ENCODE measurements at places on chromosomes 16 and 17. TPM values are rescaled to one million over a fixed set of nuclear protein-coding genes. Genes with fewer than 3 reads are reported as not detected.
A peak's percentile ranks its signal among the peaks of the same experiment; 100 is the strongest.

DNA sequence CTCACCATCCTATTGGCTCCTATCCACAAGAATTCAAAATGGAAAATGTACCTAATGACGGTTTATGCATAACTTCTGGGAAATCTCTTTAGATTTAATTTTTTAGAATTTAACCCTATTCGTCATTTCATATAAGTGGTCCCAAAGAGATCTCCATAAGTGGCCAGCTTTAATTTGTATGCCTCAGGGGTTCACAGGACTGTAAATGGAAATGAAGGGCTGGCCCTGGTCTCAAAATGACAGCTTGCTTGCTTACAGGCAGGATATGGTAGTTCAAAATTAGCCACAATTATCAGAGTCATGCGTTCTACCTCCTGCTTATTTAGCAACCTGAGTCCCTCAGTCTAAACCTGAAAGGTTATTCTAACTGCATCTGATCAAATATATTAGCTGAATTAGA, 6.6 kb upstream of the NACA2 start:
- H3K36me3 ChIP-seq: no peaks in the 10 kb centered on the region
- peaks cover 28% of the 10 kb centered on the region for H3K27me3 ChIP-seq
- H3K27ac ChIP-seq: no peak overlapping the region
- no peak for DNase-seq
- no peak overlapping the region for H3K4me3 ChIP-seq

The ATP6V0A1 gene
- total RNA-seq: 6.0 TPM

DNA sequence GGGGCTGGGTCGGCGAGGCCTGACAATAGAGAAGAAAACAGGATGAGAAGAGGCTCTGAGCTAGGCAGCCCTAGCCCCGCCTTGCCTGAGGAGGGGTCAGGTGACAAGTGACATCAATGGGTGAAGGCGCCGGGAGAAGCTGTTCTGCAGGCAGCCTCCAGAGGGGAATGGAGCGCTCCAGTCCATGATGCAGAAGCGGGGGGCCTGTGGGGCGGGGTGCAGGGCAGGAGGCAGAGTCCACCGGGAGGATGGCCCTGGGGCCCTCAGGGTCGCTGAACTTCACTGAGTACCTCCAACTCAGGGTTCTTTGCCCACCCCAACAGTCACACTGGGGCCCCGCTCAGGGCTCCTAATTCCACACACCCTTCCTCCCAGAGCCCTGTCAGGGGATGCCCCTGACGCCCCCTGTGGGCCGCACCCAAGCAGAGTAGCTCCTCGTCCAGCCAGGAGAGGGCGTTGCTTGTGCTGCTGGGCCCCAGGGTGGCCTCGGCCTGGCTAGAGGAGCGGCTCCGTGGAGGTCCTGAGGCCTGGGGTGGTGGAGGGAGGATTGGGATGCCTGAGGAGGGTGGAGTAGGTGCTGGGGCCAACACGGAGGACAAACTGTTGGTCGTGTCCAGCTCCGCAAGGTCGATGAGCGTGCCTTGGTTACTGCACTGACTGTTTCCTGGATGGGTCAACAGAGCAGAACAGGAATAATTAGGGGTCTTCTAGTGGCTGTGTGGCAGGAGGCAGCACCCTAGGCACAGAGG, 20.8 kb downstream of the GGA3 start:
- H3K27ac ChIP-seq: no peak overlapping the region
- H3K36me3 ChIP-seq: peaks cover 33% of the 10 kb centered on the region
- H3K4me1 ChIP-seq: peaks cover 34% of the 10 kb centered on the region
- peak; percentile 53 for DNase-seq
- no peak overlapping the region for H3K4me3 ChIP-seq

GRCh38 chr17:8859027-8859803, 8.3 kb downstream of the PIK3R6 start:
- H3K4me3 ChIP-seq: no peak overlapping the region
- DNase-seq: peak; percentile 59
- peak overlapping the region; percentile 83 for H3K27ac ChIP-seq
- peaks cover 69% of the 10 kb centered on the region for H3K4me1 ChIP-seq

DNA sequence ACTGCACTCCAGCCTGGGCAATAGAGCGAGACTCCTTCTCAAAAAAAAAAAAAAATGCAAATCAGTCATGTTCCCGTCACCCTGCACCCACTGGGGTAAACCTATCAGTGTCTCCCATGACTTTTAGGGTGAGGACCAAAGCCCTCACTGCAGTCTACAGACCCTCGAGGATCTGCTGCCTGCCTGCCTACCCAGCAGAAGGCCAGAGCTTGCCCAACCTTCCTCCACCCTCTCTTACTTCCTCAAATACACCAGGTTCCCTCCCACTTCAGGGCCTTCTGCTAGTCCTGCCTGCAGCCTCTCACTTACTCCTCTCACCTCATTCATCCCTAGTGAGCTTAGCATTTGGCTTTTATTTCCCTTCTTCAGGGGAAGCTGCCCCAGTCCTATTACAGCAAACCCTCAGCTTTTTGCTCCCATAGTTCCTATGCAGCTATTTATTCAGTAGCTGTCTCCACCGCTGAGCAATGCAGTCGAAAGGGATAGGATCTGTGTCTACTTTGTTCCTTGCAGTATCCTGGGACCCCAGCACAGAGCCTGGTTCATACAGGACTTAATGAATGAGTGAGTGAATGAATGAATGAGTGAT, 17.8 kb upstream of the TOB1 start:
- no peak for DNase-seq
- no peak overlapping the region for H3K4me3 ChIP-seq
- no peak overlapping the region for H3K27ac ChIP-seq
- peaks cover 8% of the 10 kb centered on the region for H3K27me3 ChIP-seq
- peaks cover 1% of the 10 kb centered on the region for H3K36me3 ChIP-seq
- peaks cover 21% of the 10 kb centered on the region for H3K4me1 ChIP-seq

DNA sequence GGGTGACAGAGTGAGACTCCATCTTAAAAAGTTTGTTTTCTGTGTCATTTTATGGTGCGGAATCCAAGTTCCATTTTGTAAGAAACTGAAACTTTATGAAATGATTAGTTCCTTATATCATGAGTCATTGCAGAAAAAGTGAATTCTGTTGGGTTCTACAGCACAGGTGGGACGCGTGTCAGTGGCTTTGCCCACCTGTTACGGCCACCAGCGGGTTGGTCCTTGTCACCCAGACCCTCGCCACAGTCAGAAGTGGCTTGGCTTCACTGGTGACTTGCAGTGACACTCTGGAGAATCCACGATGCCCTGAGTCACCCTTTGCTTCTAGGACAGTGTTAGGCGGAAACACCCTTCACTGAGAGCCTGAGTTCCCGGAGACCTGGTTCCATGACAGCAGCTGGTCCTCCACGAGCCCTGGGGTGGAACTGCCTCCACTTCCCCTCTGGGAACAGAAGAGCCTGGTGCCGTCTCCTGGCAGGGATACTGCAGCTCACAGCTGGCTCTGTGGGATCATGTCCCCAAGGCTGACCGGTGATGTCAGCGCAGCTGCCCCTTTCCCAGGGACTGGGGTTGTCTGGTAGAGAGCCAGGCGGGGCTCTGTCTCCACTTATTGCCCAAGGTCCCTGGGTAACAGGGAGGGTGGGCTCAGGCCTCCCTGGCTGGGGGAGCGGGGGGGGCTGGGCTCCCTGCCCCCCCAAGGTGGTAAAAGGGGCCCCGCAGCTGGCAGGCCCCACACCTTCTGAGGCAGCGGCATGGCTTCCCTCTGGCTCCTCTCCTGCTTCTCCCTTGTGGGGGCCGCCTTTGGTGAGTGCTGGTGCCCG, at the start of gene CTRB1:
Gene CTRB1, plus strand, starts transcription at position 733 of the 821 bp plus-strand sequence. Its CDS starts 20 bp downstream, at position 753.
- no peaks in the 10 kb centered on the region for H3K27me3 ChIP-seq
- peak within 1 kb of the TSS; percentile 71 for H3K4me3 ChIP-seq
- H3K4me1 ChIP-seq: peaks cover 14% of the 10 kb centered on the region
- no peaks in the 10 kb centered on the region for H3K36me3 ChIP-seq
- DNase-seq: no peak

- H3K27ac ChIP-seq: no peak overlapping the region
- DNase-seq: no peak
- H3K4me3 ChIP-seq: no peak overlapping the region
- H3K4me1 ChIP-seq: no peaks in the 10 kb centered on the region
- no peaks in the 10 kb centered on the region for H3K36me3 ChIP-seq
- no peaks in the 10 kb centered on the region for H3K27me3 ChIP-seq
Measured at GRCh38 chr16:83470416-83470815, 337.4 kb upstream of the HSBP1 start.

- H3K27me3 ChIP-seq: no peaks in the 10 kb centered on the region
- DNase-seq: no peak
- peak overlapping the region; percentile 97 for H3K27ac ChIP-seq
Measured at GRCh38 chr17:47830396-47831002, 842 bp downstream of the MRPL10 start.

DNA sequence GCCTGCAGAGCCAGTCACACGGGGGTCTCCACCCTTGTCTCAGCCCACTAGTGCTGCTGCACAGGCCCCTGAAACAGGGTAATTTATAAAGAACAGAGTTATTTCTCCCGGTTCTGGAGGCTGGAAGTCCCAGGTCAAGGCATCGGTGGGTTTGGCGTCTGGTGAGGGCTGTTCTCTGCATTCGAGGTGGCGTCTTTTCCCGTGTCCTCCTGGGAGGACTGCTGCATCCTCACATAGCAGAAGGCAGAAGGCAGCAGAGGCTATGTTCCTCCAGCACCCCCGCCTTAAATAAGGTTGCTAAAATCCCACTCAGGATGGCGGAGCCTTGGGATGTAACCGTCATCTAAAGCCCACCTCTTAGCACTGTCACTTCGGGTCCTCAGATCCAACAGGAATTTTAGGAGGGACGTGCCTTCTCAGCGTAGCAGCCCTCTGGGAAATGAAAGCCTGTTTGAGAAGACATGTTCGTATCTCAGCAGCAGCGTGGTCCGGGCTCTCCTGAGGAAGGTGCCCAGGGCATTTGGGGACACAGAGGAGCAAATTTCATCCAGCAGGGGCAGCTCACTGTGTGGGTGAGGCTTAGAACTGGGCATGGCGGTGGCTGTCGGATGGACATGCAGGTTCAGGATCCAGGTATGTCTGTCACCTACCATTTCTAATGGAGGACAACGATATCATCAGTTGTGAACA, 221.6 kb upstream of the CHMP6 start:
- H3K27me3 ChIP-seq: no peaks in the 10 kb centered on the region
- no peak for DNase-seq
- peaks cover 13% of the 10 kb centered on the region for H3K36me3 ChIP-seq
- H3K4me3 ChIP-seq: no peak overlapping the region
- H3K27ac ChIP-seq: no peak overlapping the region

GRCh38 chr16:50252874-50253513, 13.4 kb upstream of the ADCY7 start:
- no peak overlapping the region for H3K4me3 ChIP-seq
- no peak for DNase-seq
- H3K4me1 ChIP-seq: peaks cover 13% of the 10 kb centered on the region
- H3K27ac ChIP-seq: no peak overlapping the region
- H3K36me3 ChIP-seq: no peaks in the 10 kb centered on the region

The MT1A gene
- not detected for total RNA-seq

- H3K36me3 ChIP-seq: no peaks in the 10 kb centered on the region
- H3K4me3 ChIP-seq: no peak overlapping the region
- peak; percentile 72 for DNase-seq
- no peak overlapping the region for H3K27ac ChIP-seq
Measured at GRCh38 chr16:88743693-88744576, 37.6 kb downstream of the CTU2 start.

GRCh38 chr17:34884597-34884996, 76.7 kb downstream of the CCT6B start:
- H3K27me3 ChIP-seq: peaks cover 55% of the 10 kb centered on the region
- H3K27ac ChIP-seq: no peak overlapping the region
- no peak for DNase-seq
- no peaks in the 10 kb centered on the region for H3K4me1 ChIP-seq
- no peaks in the 10 kb centered on the region for H3K36me3 ChIP-seq
- H3K4me3 ChIP-seq: no peak overlapping the region

- no peak for DNase-seq
- no peak overlapping the region for H3K27ac ChIP-seq
- H3K4me1 ChIP-seq: no peaks in the 10 kb centered on the region
- no peak overlapping the region for H3K4me3 ChIP-seq
Measured at GRCh38 chr16:7351610-7352510, 19.2 kb downstream of the RBFOX1 start.

The KRT39 gene
- total RNA-seq: not detected

The SLFN13 gene
- total RNA-seq: 70.5 TPM

The HS3ST6 gene
- total RNA-seq: not detected

DNA sequence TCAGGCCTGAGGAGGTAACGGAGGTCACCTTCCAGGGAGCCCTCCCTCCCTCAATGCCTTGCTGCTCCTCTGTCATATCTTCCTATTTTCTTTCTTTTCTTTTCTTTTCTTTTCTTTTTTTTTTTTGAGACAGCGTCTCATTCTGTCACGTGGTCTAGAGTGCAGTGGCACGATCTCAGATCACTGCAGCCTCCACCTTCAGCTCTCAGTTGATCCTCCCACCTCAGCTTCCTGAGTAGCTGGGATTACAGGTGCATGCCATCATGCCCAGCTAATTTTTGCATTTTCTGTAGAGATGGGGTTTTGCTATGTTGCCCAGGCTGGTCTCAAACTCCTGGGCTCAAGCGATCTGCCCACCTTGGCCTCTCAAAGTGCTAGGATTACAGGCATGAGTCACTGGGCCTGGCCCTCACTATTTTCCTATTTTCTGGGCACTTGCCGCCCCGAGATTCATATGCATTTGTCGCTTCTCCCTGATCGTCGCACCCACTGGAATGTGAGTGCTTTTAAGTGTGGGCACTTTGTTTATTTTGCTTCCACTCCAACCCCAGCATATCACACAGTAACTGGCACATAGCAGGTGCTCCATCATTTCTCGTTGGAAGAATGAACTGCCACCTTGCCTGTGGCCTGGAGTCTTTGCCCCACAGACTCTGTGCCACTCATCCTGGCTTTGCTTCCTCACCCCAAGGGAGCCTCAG, 31.7 kb downstream of the CPNE2 start:
- no peak overlapping the region for H3K4me3 ChIP-seq
- H3K27ac ChIP-seq: no peak overlapping the region
- no peaks in the 10 kb centered on the region for H3K27me3 ChIP-seq
- no peak for DNase-seq
- no peaks in the 10 kb centered on the region for H3K36me3 ChIP-seq

DNA sequence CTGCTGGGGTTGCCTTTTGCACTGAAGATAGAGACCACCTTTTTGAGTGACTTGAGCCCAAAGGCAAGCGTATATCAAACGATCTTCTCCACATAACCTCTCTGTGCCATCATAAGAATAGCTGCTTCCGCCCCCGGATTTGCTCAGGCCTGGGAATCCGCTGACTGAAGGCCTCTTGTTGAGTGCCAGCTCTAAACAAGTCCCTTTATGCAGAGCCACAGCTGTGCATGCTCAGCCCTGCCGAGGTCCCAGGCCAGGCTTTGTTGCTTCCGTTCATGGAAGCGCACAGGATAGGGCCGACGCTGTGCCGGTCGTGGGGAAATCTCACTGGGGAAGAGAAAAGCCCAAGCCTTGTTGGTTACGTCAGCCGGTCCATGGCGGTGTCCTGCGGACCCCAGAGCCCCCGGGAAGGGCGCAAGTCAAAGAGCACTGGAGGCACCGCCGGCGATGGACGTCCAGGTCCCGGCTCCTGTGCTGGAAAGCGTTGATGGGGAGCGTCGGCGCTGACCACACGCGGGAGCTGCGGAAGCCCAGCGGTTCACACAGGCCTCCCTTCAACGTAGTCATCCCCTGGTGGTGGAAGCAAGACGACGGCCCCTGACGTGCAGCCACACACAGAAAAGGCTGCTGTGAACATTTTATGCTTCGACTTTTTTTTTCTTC, 23.5 kb upstream of the RPL13 start:
- H3K4me1 ChIP-seq: peaks cover 27% of the 10 kb centered on the region
- peaks cover 30% of the 10 kb centered on the region for H3K36me3 ChIP-seq
- no peak for DNase-seq

GRCh38 chr17:69412251-69412671, 2.2 kb upstream of the MAP2K6 start:
- DNase-seq: no peak
- no peak overlapping the region for H3K27ac ChIP-seq
- H3K36me3 ChIP-seq: no peaks in the 10 kb centered on the region
- H3K4me3 ChIP-seq: no peak overlapping the region
- H3K27me3 ChIP-seq: no peaks in the 10 kb centered on the region
